Activated naive CD4-positive, alpha-beta T cell treated with anti-CD3 and anti-CD28 coated beads, Interleukin-2, amount 50 U/mL, for 16 hours (primary cell): ENCODE measurements at places on chromosomes 2 and 18.

DNA sequence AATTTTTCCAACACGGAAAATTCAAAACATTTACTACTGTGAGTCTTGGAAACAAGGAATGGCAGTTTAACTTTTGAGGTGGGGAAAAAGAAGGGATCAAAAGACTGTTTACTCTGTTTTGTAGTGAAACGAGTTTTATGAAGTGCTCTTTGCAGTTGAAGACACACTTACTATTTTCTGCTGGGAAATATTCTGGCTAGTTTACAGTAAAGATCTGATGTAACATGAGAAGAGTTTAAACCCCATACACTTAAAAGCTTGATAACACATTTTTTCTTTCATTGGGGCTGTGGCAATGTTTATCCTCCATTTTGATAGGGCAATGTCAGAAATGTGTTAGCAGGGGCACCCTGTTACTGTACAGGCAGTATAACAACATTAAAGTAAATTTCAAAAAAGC lies 124.9 kb upstream of the SMAD7 start:
- DNase-seq, result no peak

- DNase-seq, result no peak
Observed at GRCh38 chr2:70944111-70944690, 8.5 kb downstream of the ATP6V1B1 start.

GRCh38 chr2:146365041-146365440 lies 1479.8 kb upstream of the ACVR2A start:
- no peak for DNase-seq

DNA sequence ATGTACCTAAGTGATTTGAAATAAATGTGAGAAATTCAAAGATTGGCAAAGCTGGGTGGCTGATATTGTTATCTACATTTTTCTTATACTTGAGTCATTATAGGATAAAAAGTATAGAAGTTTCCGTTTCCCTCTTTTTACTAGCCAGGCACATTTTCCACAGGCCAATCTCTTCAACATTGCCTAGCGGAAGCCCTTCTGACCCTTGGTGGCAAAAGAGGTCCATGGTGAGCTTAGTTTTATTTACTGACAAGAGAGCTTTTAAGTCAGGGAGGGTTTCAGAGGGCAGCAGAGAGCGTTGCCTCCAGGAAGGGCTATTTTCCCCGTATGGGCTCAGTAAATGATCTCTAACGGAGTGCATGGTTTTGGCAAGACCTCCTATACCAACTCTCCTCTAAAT lies 15.1 kb upstream of the RHOB start:
- no peak for DNase-seq

DNA sequence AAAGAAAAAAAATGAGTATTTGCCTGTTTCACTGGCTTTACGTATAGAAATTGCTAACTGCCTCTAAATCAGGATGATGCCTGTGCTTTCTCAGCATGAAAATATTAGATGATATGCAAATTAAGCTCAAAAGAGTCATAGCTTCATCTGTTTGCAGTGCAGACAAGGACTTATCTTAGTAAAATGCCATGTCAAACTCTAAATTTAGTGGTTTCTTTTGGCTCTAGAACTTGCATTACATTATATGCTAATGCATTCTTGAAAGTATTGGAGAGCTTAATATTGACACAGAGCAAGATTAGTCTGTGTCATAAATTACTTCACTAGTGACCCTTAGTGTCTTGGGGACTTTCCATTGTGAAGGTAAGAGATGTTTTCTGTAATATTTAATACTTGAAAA lies 1109.1 kb upstream of the NRXN1 start:
- no peak for DNase-seq

GRCh38 chr2:121649149-121649595 lies at the start of gene CLASP1:
CLASP1 (minus strand) TSS chr2:121649462; CDS start chr2:121605895, 43,567 bp downstream.
- no peak for DNase-seq

DNA sequence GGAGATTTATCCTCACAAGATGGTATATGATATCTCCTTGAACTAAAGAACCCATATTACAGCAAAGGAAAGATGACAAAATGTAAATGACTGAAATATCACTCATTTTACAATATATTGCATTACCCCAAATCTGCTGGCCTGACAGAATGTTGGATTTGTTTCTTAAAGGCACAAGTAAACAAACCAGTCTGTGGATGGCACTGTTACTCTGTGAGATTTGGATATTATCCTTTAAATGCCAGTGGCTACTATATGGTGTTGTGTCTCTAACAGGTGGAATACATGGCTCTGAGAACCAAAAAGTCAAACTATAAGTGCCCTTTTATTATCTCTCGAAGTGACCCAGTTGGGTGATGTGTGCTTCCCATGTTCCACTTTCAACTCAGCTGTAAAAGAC lies 125.7 kb downstream of the PDE1A start:
- DNase-seq, result no peak

DNA sequence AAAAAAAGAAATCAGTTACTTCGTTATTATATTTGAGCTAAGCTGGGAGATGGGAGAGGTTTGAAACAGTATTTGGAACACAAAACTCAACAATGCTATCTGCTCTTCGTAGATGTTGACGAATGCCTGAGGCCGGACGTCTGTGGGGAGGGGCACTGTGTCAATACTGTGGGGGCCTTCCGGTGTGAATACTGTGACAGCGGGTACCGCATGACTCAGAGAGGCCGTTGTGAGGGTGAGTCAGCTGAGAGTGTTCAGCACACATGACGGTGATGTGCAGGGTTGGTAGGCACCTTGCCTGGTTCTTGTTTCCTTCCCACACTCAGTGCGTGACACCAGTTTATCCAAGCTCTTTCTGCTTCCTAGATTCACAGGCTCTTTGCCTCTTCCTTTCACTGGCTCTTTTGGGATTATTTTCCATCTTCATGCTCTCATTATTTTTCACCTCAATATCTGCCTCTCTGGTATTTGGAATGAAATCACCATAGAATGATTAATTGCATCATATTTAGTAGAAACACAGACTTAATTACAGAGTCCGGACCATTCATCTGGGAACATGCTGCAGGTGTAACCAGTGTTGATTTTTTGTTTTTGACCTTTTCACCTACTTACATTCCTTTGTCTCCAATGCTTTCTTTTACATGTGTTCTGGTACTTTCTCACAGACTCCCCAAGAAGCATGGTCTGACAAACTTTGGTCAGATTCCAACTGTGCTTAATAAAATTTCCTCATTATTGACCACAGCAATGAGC lies 200.6 kb upstream of the RASGRP3 start:
- no peak for DNase-seq

DNA sequence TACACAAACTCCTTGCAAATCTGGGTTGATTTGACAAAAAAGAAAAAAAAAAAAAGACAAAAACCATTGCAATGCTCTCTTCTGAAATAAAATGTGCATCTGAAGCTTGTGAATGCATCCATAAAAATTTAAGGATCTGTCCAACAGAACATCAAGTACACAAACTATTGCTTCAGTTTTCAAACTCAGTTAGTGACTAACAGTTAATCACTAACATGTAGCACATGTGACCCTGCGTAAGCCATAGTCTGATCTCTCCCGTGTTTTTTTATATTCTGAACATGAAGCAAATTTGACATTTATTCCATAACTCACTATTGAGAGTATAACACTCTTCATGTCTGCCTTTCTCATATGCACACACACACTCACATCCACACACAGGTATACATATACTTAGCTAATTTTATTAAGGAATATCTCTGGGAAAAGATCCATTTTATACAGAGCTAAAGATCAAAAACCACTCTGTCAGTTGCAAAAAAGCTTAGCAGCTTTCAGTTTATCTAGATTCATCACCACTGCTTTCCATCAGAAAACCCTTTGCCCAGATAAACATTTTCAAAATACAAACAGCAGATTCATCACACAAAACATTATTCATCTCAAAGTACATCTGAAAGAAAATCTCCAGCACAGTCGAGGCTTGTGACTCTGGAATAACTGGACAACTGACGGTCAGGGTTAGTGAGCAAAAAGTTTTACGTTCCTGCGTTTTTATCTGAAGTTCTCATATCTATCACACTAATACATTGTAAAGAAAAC lies 1000.4 kb upstream of the ACVR2A start:
- DNase-seq, result no peak

DNA sequence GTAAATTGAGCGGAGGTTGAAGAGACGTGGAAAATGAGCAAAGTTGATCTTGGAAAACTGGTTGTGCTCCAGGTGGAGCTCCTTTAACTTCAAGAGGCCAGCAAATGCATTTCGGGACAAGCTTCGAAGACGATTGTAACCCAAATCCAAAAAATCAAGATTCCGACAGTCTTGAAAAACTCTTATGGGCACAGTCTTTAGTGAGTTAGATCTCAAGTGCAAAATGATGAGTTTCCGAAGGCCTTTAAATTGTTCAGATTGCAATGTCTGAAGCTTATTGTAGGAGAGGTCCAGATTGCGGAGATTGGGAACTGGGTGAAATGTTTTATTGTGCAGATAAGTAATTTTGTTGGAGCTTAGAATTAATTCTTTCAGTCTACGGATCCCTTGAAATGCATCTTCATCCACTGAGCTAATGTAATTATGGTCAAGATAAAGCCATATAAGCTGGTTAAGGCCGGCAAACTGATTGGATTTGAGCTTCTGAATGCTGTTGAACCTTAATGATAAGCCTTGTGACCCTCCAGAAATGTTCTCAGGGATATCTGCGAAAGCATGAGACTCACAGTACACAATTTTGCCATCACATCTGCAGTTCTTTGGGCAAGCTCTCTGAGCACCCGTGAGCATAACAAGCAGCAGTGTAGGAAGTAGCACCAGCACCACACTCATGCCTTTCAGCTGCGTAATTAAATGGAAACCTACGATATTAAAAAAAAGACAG lies 2.9 kb downstream of the LRRTM4 start:
- DNase-seq, result no peak

GRCh38 chr2:67321588-67321903 lies 75.6 kb upstream of the ETAA1 start:
- DNase-seq, result no peak

DNA sequence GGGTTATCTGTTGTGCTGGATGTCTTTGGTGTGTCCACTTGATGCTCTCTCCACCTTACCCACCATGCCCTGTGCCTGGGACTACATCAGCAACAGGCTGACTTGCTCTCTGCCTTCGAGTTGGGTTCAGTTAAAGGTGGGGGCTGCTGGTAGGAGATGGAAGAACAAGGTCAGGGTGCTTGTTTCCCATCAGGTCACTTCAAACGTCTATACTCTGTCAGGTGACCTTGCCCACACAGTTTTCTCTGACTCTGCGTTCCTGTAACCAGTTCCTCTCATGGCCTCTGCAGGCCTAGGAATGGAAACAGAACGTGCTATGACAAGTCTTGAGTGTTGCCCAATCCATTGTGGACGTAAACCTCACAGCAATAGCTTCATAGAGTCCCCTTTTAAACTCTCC lies 38.4 kb upstream of the PAPOLG start:
- no peak for DNase-seq
